ENCODE measurements at places on chromosomes 7 and 10.

- DNase-seq, result no peak
- H3K4me1 ChIP-seq, result peaks cover 7% of the 10 kb centered on the region
- no peak overlapping the region for H3K27ac ChIP-seq
- no peak overlapping the region for H3K4me3 ChIP-seq
- H3K36me3 ChIP-seq, result no peaks in the 10 kb centered on the region
- H3K27me3 ChIP-seq, result no peaks in the 10 kb centered on the region
These were observed 29.4 kb upstream of the MAP3K8 start for GRCh38 chr10:30404540-30404939.

GRCh38 chr10:132705173-132705572 lies 80.8 kb downstream of the NKX6-2 start:
- H3K4me3 ChIP-seq, result no peak overlapping the region
- DNase-seq, result no peak
- no peak overlapping the region for H3K27ac ChIP-seq

GRCh38 chr10:14667280-14667679 lies 107.4 kb downstream of the FAM107B start:
- H3K27ac ChIP-seq, result no peak overlapping the region
- peaks cover 27% of the 10 kb centered on the region for H3K4me1 ChIP-seq
- H3K27me3 ChIP-seq, result no peaks in the 10 kb centered on the region
- DNase-seq, result no peak

DNA sequence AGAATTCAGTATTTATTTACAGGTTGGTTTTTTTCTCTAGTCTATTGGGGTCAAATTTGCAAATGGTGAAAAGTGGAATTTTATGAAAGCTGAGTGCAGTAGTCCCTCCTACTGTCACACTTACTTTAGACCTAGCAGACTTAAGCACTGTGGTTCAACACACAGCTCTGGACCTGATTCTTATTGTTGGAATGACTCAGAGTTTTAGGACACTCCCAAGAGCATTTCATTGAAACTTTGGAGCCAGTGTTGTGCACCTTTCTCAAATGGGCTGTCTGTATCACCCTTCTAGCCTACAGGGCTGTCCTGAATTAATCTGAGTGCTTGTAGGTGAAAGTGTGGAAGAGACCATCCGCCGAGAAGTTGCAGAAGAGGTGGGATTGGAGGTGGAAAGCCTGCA lies 16.1 kb downstream of the NUDT13 start:
- peaks cover 43% of the 10 kb centered on the region for H3K36me3 ChIP-seq
- H3K27ac ChIP-seq, result no peak overlapping the region
- no peak for DNase-seq
- no peaks in the 10 kb centered on the region for H3K27me3 ChIP-seq
- H3K4me3 ChIP-seq, result no peak overlapping the region

- H3K27me3 ChIP-seq, result no peaks in the 10 kb centered on the region
- H3K4me1 ChIP-seq, result no peaks in the 10 kb centered on the region
- no peak overlapping the region for H3K4me3 ChIP-seq
- DNase-seq, result no peak
These were observed 95.7 kb downstream of the DGKB start for GRCh38 chr7:14806891-14807290.

- no peak overlapping the region for H3K27ac ChIP-seq
- no peak for DNase-seq
- H3K4me1 ChIP-seq, result no peaks in the 10 kb centered on the region
- H3K27me3 ChIP-seq, result peaks cover 31% of the 10 kb centered on the region
- peaks cover 2% of the 10 kb centered on the region for H3K36me3 ChIP-seq
- no peak overlapping the region for H3K4me3 ChIP-seq
These were observed 308.2 kb downstream of the LRMDA start for GRCh38 chr10:75739414-75740143.

DNA sequence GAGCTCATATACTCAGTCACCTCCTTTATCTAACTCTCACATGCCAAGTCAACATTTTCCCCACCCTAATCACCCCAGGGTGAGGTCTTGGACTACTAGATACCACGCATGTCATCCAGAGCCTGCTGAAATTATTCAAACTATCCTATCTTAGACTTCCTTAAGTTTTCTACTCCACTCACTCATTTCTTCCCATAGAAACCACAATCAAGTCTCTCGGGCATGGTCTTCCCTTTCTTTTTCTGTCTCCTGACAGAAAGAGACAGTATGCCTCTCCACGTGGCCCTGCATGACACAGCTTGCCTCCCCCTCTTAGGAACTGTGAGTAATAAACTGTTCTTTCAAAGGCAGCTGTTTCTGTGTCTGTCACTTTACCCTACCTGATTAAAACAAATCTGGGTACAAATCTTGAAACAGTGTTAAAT lies 29.4 kb downstream of the TAS2R41 start:
- DNase-seq, result no peak
- H3K36me3 ChIP-seq, result no peaks in the 10 kb centered on the region
- no peak overlapping the region for H3K4me3 ChIP-seq
- H3K27ac ChIP-seq, result no peak overlapping the region
- H3K27me3 ChIP-seq, result no peaks in the 10 kb centered on the region

DNA sequence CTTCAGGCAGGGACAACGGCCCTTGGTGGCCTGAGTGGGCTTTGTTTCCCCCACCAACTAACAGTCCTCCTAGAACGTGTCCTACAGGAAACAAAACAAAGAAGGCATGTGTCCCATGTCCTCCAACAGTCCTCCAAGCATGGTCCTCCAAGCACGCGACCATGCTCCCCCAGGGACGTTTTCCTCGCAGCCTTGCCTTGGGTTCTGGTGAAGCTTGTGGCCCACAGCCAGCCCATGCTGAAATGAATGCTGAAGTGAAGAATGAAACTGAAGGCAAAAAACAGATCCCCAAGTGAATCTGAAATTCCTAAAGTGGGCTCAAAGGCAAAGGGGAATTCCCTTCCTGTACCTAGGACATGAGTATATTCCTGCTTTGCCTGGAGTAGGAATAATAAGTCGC lies 176.6 kb downstream of the JCAD start:
- H3K4me3 ChIP-seq, result no peak overlapping the region
- H3K36me3 ChIP-seq, result no peaks in the 10 kb centered on the region
- no peak overlapping the region for H3K27ac ChIP-seq

GRCh38 chr7:151927540-151927939 lies 28.7 kb upstream of the GALNTL5 start:
- no peak for DNase-seq
- H3K4me3 ChIP-seq, result no peak overlapping the region

DNA sequence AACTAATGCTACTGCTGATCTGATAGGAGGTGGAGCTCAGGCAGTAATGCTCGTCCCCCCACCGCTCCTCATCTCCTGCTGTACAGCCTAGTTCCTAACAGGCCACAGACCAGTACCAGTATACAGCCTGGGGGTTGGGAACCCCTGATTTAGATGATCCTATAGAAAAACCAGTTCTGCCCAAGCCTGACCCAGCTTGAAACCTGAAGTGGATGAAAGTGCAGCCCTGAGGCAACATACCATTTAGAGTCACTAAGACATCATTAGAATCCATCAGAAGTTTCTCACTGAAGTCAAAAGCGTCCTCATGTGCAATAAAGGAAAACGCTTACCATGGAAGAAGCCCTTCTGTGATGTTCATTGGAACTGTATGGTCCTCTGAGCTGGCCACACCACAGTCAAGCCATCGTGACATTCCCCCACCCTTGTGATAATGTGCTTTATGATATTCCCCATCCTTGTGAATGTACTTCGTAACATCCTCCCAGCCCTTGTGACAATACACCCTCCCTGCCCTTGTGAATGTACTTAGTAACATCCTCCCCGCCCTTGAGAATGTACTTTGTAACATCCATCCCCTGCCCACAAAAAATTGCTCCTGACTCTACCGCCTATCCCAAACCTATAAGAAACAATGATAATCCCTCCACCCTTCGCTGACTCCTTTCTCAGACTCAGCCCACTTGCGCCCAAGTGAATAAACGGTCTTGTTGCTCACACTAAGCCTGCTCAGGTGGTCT lies 65.9 kb upstream of the HECTD2 start:
- H3K4me3 ChIP-seq, result no peak overlapping the region
- no peaks in the 10 kb centered on the region for H3K27me3 ChIP-seq
- no peak overlapping the region for H3K27ac ChIP-seq
- H3K36me3 ChIP-seq, result no peaks in the 10 kb centered on the region
- no peaks in the 10 kb centered on the region for H3K4me1 ChIP-seq

- H3K4me3 ChIP-seq, result no peak overlapping the region
- H3K27ac ChIP-seq, result no peak overlapping the region
- no peak for DNase-seq
- peaks cover 1% of the 10 kb centered on the region for H3K36me3 ChIP-seq
- no peaks in the 10 kb centered on the region for H3K4me1 ChIP-seq
- peaks cover 20% of the 10 kb centered on the region for H3K27me3 ChIP-seq
These were observed 145.7 kb downstream of the EGFR start for GRCh38 chr7:55164527-55164926.

GRCh38 chr10:67433276-67433675 lies 262.7 kb downstream of the CTNNA3 start:
- no peak for DNase-seq
- no peaks in the 10 kb centered on the region for H3K36me3 ChIP-seq
- peaks cover 17% of the 10 kb centered on the region for H3K27me3 ChIP-seq
- H3K4me1 ChIP-seq, result no peaks in the 10 kb centered on the region

DNA sequence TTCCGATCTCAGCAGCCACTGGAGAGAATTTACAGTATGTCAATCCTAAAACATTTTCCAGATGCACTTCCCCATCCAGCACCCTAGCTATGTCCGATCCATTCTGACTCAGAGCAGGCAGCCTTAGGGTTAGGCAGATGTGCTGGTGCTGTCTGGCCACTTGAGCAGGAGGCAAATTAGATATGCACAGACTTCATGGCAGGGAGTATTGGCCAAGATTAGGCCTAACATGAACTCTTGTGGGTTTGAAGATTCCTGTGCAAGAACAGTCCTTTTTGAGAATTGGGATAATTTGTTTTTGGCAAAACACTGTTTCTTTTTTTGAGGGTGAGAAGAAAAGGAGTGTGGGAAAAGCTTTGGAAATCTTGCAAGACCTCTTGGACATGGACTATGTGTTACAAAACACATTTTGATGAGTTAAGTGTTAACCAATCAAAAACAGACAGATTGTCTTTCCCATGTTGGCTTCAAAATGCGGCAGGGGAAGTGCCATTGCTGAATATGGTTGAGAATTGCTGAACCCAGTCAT lies 218.6 kb upstream of the INHBA start:
- H3K27ac ChIP-seq, result no peak overlapping the region
- no peak for DNase-seq
- H3K4me1 ChIP-seq, result no peaks in the 10 kb centered on the region
- H3K36me3 ChIP-seq, result no peaks in the 10 kb centered on the region
- H3K4me3 ChIP-seq, result no peak overlapping the region
- H3K27me3 ChIP-seq, result peaks cover 31% of the 10 kb centered on the region

DNA sequence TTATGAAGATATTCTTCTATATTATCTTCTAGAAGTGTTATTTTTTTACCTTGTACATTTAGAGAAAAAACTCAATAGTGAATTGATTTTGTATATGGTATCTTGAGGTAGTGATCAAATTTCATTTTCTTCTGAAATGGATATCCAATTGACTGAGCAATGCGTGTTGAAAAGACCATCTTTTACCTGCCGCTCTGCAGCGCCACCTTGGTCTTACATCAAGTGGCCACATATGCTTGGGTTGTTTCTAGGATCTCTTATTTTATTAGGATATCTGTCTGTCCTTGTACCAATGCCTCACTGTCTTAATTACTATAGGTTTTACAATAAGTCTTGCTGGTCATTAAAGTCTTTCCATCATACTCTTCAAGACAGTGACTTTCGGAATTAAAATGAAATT lies 53.0 kb downstream of the CUL2 start:
- peaks cover 9% of the 10 kb centered on the region for H3K4me1 ChIP-seq
- peaks cover 47% of the 10 kb centered on the region for H3K36me3 ChIP-seq
- no peaks in the 10 kb centered on the region for H3K27me3 ChIP-seq
- no peak overlapping the region for H3K4me3 ChIP-seq
- H3K27ac ChIP-seq, result no peak overlapping the region
- DNase-seq, result no peak

- peaks cover 35% of the 10 kb centered on the region for H3K27me3 ChIP-seq
- no peaks in the 10 kb centered on the region for H3K4me1 ChIP-seq
- H3K4me3 ChIP-seq, result no peak overlapping the region
- no peak overlapping the region for H3K27ac ChIP-seq
These were observed 75.1 kb upstream of the INSIG1 start for GRCh38 chr7:155222573-155222972.

- no peaks in the 10 kb centered on the region for H3K27me3 ChIP-seq
- peak overlapping the region; percentile 4 for H3K27ac ChIP-seq
- H3K4me3 ChIP-seq, result no peak overlapping the region
- peaks cover 73% of the 10 kb centered on the region for H3K4me1 ChIP-seq
- no peak for DNase-seq
These were observed 15.7 kb downstream of the RBM33 start for GRCh38 chr7:155660059-155660757.

- DNase-seq, result no peak
- H3K27ac ChIP-seq, result no peak overlapping the region
- H3K4me3 ChIP-seq, result no peak overlapping the region
- peaks cover 59% of the 10 kb centered on the region for H3K27me3 ChIP-seq
- H3K36me3 ChIP-seq, result no peaks in the 10 kb centered on the region
These were observed 119.0 kb upstream of the SORCS3 start for GRCh38 chr10:104521901-104522694.

DNA sequence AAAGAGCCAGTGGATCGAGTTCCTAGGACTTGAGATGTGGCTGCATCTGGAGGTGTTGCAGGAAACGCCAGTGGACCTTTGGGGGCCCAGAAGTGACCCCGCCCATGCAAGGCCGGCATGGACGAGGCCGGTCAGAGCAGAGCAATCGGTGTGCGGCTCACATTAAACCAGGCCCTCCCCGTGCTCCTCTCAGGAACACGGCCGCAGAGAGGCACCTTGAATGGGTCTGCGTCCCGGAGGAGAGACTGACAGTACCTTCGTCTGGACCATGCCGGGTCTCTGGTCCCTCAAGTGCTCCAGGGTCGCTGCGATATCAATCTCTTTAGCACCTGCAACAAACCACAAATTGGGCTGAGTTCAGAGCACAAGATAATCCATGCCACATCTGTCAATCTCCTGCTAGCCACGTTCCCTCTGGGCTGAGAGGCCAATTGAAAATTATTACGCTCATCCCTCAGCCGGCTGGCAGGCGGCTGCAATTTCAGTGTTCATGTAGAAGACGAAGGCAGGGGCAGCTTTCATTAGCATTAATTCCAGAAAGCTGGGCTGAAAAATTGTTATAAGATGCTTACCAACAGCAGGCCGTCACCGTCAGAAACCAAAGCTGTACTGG lies 212.0 kb downstream of the DNAJB6 start:
- no peaks in the 10 kb centered on the region for H3K27me3 ChIP-seq
- H3K4me3 ChIP-seq, result no peak overlapping the region
- H3K4me1 ChIP-seq, result peaks cover 3% of the 10 kb centered on the region

GRCh38 chr10:99579971-99580370 lies 40.3 kb downstream of the SLC25A28 start:
- no peak for DNase-seq
- H3K27ac ChIP-seq, result no peak overlapping the region
- H3K4me1 ChIP-seq, result no peaks in the 10 kb centered on the region
- no peaks in the 10 kb centered on the region for H3K36me3 ChIP-seq

DNA sequence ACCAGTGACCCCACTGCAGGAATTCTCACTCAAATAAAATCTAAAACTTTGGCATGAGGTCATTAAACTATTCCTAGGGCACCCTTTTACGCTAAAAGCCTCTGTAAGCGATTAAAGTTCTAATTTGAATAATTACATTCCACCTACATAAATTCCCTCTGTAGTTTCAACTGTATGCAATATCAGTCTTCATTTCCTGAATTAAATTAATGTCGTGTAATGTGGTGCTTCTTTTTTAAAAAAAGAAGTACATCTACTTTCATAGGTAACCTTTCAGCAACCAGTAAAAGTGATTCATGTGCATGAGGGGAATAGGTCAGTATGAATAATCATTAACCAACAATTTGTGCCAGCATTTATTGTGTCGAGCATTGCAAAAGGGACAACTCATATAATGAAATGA lies 44.7 kb downstream of the IMMP2L start:
- H3K4me1 ChIP-seq, result no peaks in the 10 kb centered on the region
- H3K4me3 ChIP-seq, result no peak overlapping the region
- H3K27ac ChIP-seq, result no peak overlapping the region
- H3K27me3 ChIP-seq, result no peaks in the 10 kb centered on the region
- DNase-seq, result no peak
- peaks cover 3% of the 10 kb centered on the region for H3K36me3 ChIP-seq

Data from central memory CD8-positive, alpha-beta T cell (primary cell).